ENCODE measurements at places on chromosomes 6 and 20. TPM values are rescaled to one million over a fixed set of nuclear protein-coding genes. Genes with fewer than 3 reads are reported as not detected.

The PREX1 gene
- 4.5 TPM for total RNA-seq

The OPN5 gene
- not detected for total RNA-seq

The ARMC12 gene
- 1.0 TPM for total RNA-seq

The ADAM33 gene
- 18.9 TPM for total RNA-seq

The PHACTR1 gene
- 6.1 TPM for total RNA-seq

The RAB32 gene
- 6.6 TPM for total RNA-seq

The PRR18 gene
- 0.13 TPM for total RNA-seq

The ENPP1 gene
- 9.7 TPM for total RNA-seq

All from neural progenitor cell (in vitro differentiated cells).